Activated naive CD4-positive, alpha-beta T cell treated with anti-CD3 and anti-CD28 coated beads, Interleukin-2, amount 50 U/mL, for 72 hours (primary cell): ENCODE measurements at places on chromosomes 3 and 15.

DNA sequence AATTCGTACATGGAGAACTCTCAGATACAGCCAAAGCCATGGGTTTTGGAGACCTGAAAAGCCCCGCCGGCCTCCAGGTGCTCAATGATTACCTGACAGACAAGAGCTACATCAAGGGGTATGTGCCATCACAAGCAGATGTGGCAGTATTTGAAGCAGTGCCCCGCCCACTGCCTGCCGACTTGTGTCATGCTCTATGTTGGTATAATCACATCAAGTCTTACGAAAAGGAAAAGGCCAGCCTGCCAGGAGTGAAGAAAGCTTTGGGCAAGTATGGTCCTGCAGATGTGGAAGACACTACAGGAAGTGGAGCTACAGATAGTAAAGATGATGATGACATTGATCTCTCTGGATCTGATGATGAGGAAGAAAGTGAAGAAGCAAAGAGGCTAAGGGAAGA, 23.5 kb downstream of the MYO5A start:
- DNase-seq = no peak

DNA sequence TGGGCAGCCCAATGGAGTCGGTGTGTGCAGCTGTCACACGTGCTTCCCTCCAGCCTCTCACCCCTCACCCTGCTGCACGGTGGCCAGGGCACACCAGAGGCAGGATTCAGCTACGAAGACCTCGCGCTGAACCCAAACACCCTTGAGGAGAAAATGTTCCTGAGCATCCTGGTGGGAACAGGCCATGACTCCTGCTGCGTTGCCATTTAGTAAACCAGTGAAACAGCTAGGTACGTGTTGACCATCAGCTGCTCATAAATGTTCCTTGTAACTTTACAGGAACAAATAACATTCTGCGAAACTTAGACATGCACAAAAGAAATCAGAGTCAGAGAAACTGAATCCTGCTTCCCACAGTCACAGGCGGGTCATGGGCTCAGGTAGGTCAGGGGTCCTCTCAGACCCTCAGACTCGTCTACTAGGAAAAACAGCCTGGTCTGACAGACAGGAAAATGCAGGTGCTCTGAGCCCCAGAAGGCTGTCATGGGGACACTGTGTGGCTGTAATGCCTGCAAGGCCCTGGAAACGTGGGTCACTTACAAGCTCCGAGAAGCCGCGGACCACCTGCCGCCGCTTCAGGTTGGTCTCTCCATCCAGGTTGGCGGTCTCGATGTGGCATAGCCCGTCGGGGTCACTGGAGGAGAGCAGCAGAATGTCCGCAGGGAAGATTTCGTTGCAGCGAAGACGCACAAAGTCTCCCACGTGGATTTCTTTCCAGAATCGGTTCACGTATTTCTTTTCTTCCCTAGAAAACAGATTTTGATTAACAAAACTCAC, 82.5 kb downstream of the ATP10A start:
- DNase-seq = no peak

GRCh38 chr15:66231394-66232266, 21.9 kb downstream of the MEGF11 start:
- DNase-seq = no peak

DNA sequence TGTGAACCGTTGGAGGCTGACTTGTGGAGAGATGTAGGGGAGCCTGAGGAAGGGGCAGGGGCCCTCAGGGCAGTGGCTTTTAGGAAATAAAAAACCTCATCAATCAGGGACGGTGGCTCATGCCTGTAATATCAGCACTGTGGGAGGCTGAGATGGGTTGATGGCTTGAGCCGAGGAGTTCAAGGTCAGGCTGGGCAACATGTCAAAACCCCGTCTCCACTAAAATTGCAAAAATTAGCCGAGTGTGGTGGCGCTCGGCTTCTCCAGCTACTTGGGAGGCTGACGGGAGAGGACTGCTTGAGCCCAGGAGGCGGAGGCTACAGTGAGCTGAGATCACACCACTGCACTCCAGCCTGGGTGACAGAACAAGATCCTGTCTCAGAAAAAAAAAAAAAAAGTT, 7.6 kb downstream of the TTC23 start:
- DNase-seq = no peak

DNA sequence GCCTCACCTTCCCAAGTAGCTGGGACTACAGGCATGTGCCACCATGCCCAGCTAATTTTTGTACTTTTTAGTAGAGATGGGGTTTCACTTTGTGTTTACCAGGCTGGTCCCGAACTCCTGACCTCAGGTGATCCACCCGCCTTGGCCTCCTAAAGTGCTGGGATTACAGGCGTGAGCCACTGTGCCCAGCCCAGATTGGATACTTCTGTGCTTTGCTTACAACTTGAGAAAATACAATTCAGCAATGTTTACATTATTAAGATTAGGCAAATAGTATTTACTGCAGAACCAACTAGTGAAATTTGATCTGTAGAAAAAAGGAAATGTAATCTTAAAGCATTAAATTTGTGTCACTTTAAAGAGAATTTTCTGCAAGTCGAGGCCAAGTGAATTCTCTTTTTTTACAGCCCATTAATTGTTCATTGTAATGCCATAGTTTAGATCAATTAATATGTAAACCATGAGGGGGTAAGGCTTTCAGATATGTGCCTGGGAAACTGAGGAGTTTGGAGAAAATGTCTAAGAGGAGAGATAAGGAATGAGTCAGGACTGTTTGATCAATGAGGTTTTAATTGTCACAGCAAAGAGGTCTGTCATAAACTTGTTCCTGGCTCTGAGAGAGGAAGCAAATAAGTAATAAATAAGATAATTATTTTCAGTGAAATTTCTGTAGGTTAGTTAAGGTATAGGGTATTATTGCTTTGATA, 15.3 kb downstream of the PYDC2 start:
- no peak for DNase-seq

- peak; percentile 58 for DNase-seq
Measured at GRCh38 chr15:20348900-20349773, 192.5 kb downstream of the GOLGA6L6 start.
